ENCODE measurements at places on chromosomes 13 and 19.

DNA sequence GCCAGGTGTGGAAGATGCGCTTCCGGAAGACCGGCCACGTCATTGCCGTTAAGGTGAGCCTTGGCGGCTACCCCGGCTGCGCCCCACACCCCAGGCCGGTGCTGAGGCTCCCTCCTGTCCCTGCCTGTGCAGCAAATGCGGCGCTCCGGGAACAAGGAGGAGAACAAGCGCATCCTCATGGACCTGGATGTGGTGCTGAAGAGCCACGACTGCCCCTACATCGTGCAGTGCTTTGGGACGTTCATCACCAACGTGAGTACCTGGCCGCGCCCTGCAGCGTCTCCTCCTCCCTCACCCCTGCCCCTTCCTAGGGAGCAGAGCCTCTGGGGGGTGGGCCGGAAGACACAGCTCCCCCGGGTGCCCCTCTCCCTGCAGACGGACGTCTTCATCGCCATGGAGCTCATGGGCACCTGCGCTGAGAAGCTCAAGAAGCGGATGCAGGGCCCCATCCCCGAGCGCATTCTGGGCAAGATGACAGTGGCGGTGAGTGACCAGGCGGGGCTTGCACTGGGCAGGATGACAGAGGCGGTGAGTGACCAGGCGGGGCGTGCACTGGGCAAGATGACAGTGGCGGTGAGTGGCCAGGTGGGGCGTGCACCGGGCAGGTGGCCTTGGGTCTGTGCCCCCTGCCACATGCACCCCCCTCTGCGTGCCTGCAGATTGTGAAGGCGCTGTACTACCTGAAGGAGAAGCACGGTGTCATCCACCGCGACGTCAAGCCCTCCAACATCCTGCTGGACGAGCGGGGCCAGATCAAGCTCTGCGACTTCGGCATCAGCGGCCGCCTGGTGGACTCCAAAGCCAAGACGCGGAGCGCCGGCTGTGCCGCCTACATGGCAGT, 4.1 kb upstream of the TGFBR3L start:
- DNase-seq: no peak

GRCh38 chr19:47509973-47510372, 4.9 kb downstream of the NAPA start:
- no peak for DNase-seq

DNA sequence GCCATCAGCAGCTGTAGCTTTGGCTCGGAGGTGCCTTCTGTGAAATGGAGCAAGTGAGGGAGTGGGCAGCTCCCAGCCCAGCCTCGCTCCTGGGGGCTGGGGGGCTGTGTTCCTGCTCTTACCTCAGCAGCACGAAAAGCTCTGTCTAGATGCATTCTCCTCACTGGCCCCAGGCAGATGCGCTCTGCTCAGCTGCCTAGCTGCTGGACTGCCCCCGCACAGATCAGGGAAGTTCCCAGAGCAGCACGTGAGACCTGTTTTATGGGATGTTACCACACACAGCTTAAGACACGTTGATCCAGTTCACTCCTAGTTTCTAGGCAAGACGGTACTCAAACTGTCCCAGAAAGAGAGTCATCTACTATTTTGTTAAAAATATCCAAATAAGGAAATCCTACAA, 13.6 kb downstream of the LCP1 start:
- no peak for DNase-seq

GRCh38 chr13:87093399-87093798, 577.8 kb upstream of the SLITRK5 start:
- DNase-seq: no peak

DNA sequence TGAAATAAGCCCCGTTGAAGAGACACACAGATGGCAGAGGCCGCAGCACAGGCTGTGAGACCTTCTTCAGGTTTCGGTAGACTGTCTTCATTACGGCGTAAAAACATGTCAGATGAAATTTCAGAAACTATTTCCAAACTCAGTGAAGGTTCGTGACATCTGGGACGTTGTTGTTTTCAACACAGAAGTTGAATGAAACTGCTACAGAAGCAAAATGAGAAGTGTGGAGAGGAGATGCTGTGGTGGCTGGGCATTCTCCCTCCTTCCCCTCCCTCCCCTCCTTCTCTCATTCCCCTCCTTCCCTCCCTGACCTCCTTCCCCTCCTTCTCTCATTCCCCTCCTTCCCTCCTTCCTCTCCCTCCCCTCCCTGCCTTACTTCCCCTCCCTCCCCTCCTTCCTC, 113.6 kb downstream of the ATP11A start:
- DNase-seq: no peak

DNA sequence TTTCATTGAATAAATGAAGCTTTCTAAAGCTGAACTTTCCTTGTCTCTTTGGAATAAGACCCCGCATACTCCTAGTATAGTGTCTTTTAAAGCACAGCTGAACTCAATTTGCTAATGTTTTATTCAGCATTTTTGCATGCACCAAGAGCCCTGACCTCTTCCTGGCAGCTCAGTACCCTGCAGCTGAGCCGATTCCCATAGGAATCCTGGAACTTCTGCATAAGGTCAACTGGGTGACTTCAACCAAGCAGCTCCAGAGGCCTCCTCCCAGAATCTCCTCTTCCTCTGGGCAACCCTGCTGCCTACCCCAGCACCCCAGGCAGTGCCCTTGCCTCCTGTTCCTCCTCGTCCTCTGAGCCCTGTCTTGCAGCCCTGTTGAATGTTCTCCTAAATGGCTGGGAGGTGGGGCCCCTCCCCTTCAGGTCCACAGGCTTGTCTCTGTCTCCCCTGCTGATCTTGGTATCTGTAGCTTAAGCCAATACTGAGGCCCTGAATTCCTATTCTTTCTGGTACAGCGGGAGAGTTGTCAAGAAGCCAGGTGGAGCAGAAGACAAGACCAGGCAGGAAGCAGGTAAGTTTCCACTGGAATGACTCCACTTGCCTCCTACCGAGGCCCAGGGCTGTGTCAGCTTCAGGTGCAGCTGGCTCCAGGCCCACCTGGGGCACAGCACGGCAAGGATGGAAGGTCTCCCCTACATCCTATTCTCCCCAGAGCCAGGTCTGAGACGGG, 23.6 kb upstream of the CCDC124 start:
- no peak for DNase-seq

DNA sequence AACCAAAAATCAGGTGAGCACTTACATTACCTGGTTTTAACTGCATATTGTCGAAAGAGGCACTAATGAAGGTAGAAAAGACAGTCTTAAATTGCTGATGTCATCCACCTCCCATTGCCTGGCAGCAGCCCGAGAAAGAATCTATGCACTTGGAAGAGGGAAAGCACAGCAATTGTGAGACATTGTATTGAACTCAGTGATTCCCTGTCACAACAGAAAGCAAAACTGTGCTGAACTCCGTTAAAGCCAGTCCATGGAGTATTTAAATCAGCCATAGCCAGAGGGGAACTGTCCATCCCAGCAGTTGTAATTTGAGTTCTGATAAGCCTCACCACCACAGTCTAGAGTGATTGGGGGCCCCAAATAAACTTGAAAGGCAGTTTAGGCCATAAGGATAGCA, 466.6 kb upstream of the PCDH9 start:
- DNase-seq: no peak

DNA sequence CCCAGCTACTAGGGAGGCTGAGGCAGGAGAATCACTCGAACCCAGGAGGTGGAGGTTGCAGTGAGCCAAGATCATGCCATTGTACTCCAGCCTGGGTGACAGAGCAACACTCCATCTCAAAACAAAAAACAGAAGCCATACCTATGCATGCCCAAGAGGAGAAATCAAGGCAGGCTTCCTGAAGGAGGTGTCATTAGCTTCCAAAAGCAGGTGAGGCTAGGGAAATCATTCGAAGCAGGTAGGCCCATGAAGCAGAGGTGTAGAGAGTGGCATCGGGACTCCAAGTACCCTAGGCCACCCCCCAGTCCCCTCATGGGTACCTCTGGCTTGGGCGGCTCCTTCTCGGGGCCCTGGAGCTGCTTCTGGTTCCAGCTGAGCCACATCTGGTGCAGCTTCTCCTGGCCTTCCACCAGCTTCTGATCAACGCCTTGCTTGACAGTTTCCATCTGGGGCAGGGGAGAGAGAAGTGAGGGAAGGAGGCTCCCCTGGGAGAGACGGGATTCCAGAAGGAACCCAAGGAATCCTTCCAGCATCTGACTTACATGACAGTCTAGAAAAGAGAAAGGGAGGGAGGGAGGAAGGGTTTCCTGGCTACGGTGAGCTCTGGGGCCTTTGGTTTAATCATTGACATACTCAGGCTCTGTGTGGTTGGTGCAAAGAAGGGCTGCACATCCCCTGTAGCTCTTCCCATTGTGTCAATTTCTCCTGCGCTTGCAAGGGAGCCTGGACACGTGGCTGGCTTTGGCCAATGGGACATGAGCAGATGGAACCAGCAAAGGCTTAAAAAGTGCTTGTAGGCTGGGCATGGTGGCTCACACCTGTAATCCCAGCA, 13.1 kb upstream of the TICAM1 start:
- no peak for DNase-seq

GRCh38 chr19:7792281-7792680, 29.2 kb downstream of the CLEC4M start:
- DNase-seq: no peak

DNA sequence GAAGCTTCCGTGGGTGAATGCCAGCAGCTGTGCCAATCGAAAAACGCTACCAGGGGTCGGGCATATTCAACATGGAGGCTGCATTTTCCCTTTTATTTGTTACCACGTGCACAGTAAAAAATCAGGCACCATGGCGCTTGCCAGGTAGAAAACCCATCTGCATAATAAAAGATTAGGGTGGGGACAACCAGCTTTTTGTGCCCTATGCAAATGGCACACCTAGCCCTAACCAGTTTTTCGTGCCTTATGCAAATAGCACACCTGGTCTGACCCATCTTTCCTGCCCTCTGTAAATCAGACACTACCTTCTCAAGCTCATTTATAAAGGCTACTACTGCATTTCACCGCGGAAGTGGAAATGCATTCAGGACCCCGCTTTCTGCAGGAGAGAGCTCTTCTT, 62.1 kb upstream of the FREM2 start:
- no peak for DNase-seq

GRCh38 chr19:41707502-41707812, 969 bp upstream of the CEACAM5 start:
- no peak for DNase-seq

GRCh38 chr19:45523642-45524256, 16.5 kb downstream of the VASP start:
- peak; percentile 63 for DNase-seq

DNA sequence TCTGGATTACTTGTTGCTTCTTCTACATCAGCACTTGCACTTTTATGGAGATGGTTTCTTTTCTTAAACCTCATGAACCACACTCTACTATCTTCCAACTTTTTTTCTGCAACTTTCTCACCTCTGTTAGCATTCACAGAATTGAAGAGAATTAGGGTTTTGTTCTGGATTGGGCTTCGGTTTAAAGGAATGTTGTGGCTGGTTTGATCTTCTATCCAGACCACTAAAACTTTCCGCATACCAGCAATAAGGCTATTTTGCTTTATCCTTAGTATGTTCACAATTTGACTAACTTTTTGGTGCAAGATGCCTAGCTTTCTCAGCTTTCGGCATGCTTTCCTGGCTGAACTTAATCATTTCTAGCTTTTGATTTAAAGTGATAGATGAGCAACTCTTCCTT, 666.7 kb upstream of the MIR17HG start:
- DNase-seq: no peak

DNA sequence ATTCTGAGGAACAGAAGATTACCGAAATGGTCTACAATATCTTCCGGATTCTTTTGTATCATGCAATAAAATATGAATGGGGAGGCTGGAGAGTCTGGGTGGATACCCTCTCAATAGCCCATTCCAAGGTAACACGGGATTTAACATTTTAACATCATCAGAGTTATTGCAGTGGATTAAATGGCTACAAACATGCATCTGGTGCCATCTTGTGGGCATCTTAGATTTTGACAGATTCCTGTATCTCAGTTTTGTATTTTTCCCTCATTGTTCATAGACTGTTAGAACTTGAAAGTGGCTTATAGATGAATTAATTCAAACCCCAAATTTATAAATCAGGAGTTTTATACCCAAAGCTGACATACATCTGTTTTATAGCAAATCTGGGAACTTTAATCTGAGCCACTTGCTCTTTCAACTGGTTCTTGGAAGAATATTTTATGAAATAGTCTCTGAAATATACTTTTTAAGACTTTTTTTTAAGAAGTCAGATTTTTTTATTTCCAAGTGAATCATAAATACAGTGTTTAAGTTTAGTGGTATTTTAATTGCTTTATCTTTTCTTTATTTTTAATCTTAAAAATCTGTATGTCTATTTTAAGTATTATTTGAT, 215.2 kb downstream of the NBEA start:
- peak; percentile 55 for DNase-seq

DNA sequence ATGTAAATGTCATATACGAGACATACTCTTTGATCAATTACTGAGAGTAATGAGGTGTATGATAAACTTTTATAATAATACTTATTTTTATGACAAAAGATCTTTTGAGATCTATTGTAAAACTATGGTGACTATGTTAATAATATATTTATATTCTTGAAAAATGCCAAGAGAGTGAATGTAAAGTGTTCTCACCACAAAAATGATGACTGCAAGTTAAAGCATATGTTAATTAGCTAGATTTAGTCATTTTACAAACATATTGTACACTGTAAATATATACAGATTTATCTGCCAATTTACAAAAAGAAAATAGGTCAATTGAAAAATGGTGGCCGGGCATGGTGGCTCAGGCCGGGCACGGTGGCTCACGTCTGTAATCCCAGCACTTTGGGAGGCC, 81.0 kb downstream of the GPC6 start:
- DNase-seq: no peak

DNA sequence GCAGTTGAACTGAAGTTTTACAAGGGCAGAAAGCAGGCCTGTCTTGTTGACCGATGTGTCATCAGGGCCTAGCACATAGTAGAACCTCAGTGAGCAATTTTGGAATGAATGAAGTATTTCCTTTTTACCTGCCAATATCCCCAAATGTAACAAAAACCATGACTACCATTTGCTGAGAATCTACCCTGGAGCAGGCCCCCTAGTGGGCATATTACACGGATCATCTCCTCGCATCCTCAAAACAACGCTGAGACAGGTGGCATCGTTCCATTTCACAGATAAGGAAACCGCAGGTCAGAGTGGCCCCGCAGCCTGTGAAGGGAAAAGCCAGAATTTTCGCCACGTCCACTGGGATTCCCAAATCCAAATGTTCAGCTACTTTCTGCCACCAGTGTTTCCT, 77.9 kb downstream of the CACNA1A start:
- DNase-seq: peak; percentile 27

- no peak for DNase-seq
Measured at GRCh38 chr13:67642657-67643056, 412.5 kb upstream of the PCDH9 start.

DNA sequence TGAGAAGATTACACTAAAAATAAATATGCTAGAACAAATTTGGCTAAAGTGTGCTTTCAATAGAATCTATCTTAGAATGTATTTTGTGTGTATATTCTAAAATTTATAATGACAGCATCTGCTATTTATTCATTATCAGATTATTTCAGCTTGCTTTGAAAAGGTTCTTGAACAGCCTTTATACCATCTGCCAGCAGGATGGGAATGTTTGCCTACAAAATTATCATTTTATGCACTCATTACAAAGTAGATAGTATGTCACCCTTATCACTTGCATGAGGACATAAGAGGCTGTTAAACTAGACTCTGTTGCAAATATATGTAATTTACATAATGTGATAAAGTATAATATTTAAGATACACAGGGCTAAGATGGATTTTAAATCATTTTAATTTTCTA, 1286.9 kb upstream of the PCDH20 start:
- no peak for DNase-seq

Measured in Jurkat, Clone E6-1 (cell line).